ENCODE measurements at places on chromosomes 6 and 20.

DNA sequence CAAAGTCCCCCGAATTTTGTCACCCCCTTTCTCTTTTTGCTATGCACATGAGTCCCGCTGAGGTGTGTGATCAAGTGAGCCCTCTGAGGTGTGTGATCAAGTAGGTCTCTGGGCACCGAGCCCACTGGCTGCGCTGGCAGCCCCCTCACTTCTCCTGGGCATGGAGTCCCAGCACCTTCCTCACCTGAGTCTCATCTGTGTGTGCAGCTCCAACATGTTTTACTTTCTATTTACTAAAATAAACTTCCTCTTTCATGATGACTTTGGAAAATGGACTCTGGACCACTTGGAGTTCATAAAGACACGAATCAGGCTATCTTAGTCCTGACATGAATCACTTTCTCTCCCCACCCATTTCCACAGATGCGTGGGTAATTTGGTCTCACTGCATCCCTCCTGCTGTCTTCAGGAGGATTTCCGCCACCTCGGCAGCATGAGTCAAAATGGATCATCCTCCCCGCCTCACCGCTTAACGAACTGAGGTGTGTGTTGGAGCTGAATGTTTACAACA, 39.8 kb downstream of the PRDM1 start:
- DNase-seq = no peak

DNA sequence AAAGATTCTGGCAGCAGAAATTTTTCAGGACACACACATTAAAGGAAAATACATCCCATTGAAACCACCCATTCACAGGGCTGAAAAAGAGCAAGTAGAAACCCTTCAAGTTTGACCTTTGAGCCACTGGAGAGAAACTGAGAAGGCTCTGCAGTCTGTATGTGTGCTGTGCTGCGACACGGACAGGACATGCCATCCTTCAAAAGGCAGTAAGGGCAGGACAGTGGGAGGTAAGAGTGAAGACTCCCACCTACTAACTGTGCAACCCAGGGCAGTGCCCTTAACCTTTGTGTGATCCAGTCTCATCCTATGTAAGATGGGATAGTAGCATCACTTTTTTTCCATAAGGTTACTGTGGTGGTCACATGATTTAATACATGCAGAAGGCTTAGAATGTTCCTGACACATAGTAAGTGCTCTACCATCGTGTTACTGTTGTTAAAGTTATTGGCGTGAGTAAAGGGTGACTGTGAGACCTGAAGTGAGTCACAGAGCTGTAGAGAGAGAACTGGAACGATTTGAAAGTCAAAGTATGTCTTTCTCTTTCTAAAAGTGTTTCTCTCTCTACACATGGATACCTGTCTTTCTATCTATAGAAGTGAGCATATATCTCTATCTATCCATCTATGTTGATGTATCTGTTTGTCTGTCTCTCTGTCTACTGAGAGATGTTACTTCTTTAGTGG, 153.7 kb upstream of the OLIG3 start:
- no peak for DNase-seq

DNA sequence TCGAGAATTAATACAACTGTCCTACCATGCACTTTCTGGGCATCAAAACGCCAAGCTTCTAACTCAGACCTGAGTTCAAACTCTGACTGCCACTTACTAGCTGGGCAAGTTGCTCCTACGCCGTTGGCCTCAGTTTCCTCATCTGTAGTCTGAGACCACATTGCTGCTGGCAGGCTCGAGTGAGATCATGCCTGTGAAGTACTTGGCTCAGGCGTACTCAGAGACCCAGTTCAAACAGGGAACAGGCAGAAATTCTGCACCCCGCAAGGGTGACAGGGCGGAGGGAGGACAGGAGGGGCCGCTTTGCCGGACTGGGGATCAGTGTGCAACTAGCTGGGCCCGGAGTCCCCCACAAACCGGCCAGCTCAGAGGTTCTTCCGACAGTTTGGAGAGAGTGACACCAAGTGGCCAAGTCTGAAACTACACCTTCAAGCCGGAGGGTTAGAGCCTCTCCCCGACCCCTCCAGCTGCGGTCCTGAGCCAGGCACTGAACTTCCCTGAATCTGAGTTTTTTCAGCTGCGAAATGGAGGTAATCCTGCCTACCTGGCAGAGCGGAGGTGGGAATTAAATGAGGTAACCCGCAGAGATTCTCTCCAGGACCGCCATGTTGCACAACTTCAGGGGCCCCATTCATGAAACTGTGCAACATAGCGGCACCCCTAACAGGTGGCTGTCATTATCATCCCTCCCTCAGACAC, 46.0 kb upstream of the PTPN1 start:
- DNase-seq = peak; percentile 35

- no peak for DNase-seq
These were observed 42.6 kb upstream of the NXT1 start for GRCh38 chr20:23308024-23308423.

- DNase-seq = no peak
These were observed 341 bp upstream of the MCM9 start for GRCh38 chr6:118935331-118935668.

DNA sequence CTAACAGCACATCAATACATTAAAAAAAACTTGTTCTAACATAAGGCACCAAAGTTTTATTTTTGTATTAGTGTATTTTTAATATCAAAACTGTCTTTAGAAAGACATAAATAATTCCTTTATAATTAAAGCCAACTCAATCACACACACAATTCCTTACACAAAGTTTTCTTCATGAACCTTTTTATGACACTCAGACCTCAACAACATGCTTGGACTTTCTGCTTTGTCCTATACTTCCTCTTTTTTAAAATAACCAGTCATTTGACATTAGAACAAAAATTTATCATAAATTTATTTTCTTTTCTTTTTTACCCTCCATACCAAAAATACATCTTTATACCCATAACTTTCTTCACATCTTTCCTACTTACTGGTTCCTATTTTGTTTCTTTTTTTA, 292.0 kb upstream of the ARID1B start:
- DNase-seq = no peak

DNA sequence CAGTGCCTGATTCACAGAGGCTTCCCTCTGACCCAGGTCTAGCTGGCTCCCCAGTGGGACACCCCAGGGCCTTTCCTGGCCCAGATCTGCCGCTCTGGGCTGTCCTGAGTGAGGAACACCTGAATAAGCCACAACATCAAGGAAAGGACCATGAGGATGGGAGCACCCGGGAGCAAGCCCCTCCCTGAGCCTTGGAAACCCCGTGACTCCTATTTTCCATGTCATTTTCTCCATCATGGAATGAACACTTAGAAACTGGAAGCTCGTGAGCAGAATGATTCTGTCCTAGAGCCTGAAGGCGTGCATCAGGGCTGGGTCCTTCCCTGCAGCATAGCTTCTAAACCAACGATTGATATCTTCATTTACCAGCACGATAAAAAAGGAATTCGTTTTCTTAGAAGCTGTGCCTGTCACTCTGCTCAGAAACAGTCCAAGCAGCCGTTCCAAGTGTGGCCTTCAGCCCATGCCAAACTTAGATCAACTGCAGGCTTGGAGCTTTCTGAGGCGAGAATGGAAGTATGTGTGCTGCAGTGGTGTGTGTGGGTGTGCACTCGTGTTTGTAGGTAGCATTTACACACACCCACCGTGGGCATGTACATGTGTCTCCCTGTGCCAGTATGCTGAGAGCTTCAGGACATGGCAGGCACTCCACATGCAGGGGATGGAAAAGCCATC, 83.2 kb upstream of the FOXC1 start:
- DNase-seq = no peak

- no peak for DNase-seq
These were observed 8.5 kb upstream of the TUBB2A start for GRCh38 chr6:3165631-3166534.

DNA sequence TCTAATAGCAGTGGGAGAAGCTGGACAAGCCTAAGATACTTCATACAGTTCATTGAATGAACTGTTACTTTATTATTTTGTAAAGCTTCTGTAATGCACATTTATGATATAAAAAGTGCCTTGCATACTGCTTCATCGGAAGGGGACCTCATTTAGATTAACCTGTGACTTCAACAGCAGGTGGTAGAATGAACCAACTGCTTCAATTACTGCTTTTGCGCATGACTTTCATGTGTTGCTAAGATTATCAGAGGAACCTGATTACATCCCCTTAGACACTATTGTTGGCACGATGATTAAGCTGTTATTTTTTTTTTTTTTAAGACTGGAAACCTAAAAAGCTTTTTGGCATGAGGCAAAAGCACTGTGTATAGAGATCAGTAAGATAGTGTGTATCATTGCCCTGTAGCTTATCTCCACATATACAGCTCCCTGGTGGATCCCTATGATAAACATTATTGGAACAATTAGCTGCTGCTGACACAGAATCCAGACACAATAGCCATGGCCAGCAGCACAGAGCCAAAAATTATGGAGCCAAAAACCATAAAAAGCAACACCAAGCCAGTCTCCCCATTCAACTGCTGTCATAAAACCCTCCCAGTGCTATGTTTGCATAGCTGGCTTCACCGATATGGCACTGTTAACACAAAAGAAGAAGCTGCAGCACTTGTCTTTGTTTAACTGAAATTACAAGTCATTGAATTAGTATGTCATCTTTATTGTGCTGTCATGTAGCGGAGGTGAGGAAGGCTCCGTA, 731.6 kb upstream of the MMS22L start:
- peak; percentile 97 for DNase-seq

GRCh38 chr6:35386989-35387388, 44.6 kb downstream of the PPARD start:
- DNase-seq = no peak

GRCh38 chr20:37238935-37239451, 22.6 kb downstream of the GHRH start:
- peak; percentile 52 for DNase-seq

DNA sequence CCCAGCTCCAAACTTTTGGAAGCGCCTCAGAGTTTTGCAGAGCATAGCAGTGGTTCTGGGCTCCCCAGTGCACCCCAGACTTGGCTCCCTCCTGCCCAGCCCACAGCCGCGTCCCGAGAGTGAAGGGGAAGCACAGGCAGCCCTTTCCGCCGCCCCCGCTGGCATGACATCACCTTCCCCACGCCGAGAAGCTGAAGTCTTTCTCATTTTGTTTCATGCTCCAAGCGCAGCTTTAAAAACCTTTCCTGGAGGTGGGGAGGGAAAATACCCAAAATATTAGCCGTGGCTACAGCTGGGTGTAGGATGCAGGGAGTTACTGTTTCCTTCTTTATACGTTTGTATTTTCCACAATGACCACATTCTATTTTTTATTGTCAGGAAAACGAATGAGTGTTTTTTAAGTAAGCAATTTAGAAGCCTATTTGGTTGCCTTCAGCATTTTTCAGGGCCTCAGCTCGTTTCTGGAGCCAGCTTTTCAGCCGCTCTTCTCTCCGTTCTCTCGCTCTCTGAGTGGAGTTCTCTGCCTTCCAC, 72.9 kb downstream of the SNX5 start:
- no peak for DNase-seq

DNA sequence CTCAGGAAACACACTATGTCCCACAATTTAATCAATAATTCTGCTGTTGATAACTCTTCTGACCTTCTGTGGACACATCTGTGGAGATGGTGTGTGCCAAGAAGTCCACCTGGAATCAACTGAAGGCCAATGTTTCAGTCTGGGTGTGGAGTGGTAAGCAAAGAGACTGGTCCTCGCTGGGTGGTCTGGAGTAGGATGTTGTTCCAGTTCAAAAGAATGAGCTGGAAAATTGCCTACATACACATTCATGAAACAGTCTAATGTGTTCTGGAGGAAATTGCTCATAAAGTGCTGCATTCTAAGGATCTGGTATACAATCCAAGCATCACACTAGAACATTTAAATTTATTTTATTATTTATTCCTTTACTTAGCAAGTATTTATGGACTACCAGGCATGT, 33.9 kb upstream of the TBX18 start:
- DNase-seq = no peak

DNA sequence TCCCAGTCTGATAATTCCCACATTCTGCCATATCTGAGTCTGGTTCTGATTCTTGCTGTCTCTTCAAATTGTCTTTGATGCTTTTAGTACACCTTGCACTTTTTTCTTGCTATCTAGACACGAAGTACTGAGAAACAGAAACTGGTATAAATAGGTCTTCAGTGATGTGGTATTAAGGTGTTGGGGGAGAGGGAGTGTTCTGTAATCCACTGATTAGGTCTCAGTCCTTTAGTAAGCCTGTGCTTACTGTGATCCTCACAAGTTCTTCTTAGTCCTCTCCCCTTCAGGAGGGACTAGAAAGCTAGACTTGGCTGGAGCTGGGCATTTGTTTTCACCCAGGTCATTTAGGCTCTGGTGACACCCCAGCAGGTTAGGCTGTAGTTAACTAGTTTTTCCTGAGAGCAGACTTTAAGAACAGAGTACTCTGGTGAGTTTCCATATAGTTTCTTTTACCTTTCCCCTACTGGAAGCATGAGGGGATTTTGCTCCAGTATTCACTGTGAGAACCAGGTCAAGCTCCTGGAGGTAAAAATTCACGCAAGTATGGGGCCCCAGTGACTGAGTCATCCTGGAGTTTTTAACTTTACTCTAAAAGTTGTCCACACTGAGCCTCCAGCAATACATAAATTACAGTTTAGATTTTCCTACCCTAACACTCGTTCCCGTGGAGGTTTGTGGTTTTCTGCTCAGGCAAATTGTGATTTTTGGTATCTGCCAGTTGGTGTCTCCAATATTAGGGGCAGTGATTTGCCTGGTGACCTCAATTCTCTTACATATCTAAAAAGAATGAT, 154.6 kb downstream of the CDKAL1 start:
- peak; percentile 90 for DNase-seq

DNA sequence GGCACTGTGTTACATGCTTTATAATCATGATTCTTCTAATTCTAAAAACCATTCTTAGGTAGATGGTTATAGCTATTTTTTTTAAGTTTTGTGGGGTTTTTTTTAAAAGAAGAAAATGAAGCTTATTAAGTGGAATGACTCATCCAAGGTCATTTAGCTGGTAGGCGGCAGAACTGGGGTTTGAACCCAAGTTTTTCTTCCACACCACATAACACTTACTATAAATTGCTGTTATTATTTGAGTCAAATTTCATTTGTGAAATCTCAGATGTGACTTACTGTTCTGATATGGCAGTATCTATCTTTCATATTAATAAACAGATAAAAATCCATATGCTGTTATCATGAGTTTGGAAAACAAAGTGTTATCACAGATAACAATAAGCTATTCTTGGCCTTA, 10.4 kb upstream of the COL10A1 start:
- no peak for DNase-seq

GRCh38 chr6:43978473-43979346, 148.5 kb downstream of the MRPL14 start:
- no peak for DNase-seq

DNA sequence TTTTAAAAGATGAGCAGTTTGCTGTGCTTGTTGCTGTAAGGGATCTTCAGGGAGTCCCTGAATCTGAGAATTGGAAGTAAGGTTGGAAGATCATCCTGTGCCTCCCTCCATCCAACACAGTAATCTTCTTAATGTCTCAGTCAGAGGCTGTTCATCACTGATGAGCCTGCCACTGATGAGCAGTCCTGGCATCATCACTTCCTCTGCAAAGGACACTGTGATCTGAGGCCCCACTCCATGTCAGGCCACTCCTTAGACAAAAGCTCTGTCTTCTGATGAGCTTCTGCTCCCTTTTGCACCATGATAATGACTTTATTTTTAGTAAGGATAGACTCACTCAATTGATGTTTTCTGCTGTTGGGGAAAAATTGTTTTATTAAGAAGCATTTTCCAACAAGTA, 121.0 kb downstream of the UST start:
- no peak for DNase-seq
